Bone marrow (tissue), 2 donors: ENCODE measurements at places on chromosomes 4 and X.

- no peak for DNase-seq
These were observed 68.9 kb downstream of the SH2D1A start for GRCh38 chrX:124415115-124415800.

- no peak for DNase-seq
These were observed 502.9 kb upstream of the SLIT2 start for GRCh38 chr4:19748519-19749479.

DNA sequence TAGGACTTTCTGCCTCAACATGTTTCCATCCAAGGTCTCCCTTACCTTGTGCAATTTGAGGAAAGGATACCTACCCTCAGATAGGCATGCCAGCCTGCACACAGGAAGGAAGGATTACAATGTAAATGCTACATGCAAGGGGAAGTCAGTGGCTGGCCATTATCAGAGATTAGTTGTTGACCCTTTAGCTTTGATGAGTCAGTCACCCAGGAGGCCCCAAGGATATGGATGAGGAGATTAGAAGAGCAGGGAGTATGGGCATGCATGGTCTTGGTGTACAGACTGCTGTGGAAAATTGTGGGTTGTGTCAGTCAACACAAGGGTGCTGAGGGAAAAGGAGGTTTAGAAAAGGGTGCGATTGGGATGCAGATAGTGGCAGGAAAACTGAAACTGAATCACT, 92.0 kb downstream of the GUCY2F start:
- no peak for DNase-seq

DNA sequence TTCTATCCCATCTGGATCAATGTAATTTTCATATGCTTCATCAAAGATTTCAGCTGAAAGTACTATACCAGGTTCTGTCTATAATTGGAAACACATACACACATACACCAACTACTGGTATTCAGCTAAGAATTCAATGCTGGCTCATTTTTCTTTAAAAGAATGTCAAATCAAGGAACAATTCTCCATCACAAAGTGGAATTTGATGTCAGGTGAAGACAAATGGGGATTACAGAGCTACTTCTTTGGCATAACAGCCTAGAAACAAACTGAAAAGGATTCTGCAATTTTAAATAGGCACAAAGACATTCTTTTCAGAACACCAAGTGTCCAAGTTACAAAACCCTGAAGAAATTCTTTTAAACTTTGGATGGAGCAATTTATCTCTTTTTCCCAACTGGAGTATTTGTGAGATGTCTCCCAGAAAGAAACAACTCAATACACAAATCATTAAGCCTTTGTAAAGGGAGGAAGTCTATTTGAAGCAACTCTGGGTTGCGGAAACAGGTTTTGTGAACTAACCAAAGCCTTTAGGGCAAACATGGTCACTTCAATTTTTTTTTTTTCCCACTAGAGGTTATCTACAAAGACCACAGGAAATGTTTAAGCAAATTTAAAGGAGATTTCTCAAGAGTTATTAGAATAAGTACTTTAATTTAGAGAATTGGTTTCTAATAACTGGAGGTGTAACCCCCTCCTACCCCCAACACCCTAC, 1.9 kb upstream of the FAM9C start:
- DNase-seq: no peak

- DNase-seq: no peak
These were observed 10.3 kb upstream of the VSIG4 start for GRCh38 chrX:66050140-66050569.

DNA sequence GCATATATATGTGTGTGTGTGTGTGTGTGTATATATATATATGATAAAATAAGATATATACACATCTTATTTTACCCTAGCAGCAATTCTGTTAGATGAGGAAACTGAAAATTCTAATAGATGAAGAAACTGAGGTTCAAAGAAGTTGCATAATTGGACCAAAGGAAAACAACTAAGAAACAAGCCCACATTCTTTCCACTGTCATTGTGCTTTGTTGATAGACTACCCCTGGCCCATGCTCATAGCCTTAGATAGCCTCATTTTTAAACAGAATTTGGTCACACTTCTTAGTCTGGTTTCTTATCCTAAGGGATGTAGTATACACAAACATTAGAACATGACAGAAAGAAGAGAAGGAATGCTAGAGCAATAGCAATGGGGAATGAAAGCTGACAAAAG, 138.8 kb downstream of the NDST3 start:
- no peak for DNase-seq

DNA sequence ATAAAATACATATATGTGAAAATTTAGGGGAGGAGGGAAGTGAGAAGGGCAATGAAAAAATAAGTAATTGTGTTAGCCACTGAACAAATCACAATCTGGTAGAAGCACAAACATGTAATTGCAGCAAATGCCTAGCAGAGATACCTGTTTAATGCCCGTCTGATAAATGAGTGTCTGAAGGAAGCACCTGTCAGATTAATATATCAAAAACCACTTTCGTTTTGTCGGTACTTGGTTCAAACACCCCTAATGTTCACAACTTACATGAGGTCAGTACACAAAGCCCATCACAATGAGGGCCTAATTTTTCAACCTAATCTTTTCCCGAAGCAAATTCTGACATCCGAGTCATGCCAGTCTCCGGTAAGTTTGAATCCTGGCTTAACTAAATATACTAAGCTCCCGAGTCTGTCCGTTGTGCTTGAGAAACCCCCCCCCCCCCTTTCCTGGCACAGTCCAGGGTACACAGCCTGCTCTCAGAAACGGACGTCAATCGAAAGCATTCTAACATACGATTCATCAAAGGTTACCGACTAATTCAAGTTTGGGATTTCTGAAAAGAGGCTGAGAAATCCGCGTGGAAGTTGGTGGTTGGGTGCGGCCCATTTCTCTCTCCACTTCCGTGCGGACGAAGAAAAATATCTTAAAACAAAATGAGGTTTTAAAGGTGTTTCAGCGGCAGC, 758 bp downstream of the SDAD1 start:
- DNase-seq: no peak

- DNase-seq: no peak
These were observed 26.9 kb downstream of the UTP14A start for GRCh38 chrX:129932821-129933321.

DNA sequence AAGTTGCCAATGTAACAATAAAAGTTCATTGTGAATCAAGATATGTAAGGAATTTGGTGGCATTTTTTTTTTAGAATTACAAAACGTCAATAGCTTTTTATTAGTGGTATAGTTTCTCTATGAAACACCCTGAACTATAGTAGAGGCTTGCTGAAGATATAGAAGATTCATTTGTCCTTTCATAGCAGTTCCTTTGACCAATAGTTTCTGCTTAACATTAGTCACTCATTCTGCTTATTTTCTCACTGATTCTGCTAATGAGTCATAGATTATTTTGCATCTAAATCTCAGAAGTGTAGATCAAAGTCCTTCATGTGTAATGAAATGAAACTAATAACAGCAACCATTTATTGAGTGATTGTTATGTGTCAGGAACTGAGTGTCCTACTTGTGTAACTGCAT, 205.0 kb upstream of the TET2 start:
- DNase-seq: no peak

DNA sequence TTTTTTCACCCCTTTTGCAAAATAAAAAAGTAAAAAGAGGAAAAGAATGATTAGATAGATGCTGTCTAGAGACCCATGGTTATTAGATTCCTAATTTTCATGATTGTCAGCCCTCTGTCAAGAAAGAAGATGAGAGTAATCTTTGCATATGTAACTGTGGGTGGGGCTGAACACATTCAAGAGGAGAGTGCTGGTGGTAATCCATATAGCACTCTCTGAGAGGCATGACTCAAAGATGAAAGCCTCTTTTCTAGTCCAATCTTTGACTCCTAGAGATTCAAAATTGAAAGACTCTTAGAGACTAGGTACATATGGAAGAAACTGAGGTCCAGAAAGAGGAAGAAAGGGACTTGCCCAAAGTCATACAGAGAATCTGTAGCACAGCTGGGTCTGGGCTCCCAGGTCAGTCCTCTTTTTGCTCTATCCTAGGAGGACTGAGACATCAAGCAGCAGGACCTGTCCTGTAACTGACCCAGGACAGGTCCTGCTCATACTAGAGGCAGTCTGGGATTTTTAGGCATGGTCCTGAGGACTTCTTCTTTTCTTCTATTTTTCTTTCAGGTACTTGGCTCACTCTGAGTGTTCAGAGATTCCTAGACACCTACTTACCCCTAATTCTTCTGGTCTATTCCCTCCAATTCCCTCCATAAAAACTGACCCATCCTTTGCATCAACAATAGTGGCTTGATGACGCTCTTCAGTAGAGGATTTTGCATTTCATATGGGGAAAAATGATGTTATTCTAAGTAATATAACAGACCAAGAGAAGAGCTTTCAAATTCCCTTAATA, 23.8 kb downstream of the VSIG4 start:
- peak; percentile 35 for DNase-seq

- DNase-seq: no peak
These were observed 40.9 kb downstream of the JADE3 start for GRCh38 chrX:46953137-46953527.

GRCh38 chr4:18138076-18138665, 116.6 kb upstream of the LCORL start:
- no peak for DNase-seq

DNA sequence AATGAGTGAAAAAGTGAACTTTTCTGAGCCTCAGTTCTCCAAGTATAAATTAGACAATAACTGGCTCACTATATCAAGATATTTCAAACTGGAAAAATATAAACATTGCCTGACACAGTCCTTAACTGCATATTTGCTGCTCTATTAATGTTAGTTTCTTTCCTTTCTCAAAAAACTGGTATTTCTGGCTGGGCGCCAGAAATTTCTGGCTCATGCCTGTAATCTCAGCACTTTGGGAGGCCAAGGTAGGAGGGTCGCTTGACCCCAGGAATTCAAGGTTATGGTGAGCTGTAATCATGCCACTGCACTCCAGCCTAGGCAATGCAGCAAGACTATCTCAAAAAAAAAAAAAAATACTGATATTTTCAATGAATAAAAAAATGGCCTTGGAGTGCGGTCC, 227.0 kb downstream of the MAGEB17 start:
- no peak for DNase-seq

- no peak for DNase-seq
These were observed 112.0 kb downstream of the C4orf51 start for GRCh38 chr4:145791988-145792387.

DNA sequence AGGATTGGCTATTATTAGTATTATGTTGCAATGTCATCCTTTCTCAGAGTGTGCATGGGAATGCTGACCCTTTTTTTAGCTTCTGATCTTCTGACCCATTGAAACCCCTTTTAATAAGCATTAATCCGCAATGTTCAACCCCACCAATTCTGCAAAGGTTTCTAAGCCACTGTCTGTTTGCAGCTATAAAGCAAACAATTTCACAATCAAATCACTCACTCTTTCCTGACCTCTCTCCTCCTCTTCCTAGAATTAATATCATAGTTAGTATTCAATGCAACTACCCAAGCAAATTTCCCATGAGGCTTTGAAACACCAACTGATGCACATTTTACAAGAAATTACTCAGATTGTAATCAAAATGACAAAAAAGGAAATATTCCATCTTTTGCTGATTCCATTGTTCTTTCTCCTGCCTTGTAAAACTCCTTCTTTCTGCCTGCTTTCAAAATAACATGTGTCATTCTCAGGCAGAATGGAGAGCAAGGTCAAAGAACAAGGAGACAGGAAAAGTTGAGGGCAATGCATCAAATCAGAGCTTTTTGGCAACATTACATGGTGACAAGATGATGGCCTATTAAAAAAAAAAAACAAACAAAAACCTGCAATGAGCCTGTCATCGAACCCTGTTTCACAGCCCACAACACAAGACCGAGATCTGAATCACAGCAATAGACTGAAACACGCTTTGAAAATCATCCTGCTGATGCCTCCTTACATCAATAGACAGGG, 253.2 kb upstream of the AR start:
- DNase-seq: no peak

DNA sequence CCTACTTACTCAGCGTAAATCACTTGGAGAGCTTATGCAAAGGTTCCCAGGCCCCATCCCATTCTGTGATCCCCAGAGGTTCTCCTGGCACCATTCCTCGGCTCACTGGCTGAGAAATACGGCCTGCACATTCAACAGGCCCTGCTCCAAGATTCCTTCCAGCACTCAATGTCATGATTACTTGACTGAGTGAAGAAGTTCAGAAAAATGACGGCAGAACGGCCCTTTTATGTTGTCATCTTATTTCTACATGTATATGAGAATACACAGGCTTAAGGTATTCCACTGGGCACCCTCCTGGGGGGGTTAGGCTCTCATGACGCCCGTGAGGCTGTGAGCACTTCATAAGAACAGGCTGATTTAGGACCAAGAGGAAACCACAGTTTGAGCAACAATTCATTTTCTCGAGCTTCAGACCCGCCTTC, 190.6 kb downstream of the NSUN7 start:
- DNase-seq: no peak

GRCh38 chr4:89221167-89221867, 86.3 kb downstream of the GPRIN3 start:
- DNase-seq: no peak

DNA sequence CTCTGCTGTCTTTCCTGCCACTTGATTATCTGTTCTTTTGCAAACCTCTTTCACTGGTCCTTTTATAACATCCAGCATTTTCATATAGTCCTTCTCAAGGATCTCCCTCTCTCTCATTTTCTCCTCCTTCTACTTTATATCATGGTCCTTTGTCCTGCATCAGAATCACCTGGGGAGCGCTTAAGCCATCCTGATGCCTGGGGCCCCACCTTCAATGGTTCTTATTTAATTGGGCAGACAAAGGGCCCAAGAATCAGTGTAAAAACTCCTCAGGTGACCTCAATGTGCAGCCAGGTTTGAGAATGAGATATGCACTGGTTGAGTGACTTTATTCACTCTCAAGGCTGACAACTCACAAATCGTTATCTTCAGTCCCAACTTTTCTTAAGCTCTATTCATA, 283.9 kb downstream of the UNC5C start:
- DNase-seq: no peak

DNA sequence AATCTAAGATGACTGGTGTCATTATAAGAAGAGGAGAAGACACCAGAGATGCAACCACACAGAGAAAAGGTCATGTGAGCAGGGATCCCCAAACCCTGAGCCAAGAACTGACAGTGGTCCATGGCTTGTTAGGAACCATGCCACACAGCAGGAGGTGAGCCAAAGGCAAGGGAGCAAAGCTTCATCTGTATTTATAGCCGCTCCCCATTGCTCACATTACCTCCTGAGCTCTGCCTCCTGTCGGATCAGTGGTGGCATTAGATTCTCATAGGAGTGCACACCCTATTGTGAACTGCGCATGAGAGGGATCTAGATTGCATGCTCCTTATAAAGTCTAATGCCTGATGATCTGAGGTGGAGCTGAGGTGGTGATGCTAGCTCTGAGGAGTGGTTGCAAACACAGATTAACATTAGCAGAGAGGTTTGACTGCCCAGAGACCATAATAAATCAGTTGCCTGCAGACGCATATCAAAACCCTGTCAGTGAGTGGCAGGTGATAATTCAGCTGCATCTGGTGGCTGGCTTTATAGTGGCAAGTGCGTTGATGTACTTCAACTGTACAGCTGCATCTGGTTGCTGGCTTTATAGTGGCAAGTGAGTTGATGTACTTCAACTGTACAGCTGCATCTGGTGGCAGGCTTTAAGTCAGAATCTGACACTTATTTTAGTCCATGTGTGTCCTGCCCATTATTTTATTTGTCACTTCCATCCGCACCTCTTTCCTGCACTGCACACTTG, 19.8 kb upstream of the CXCL2 start:
- DNase-seq: no peak

GRCh38 chr4:94533405-94534223, 81.9 kb downstream of the PDLIM5 start:
- DNase-seq: no peak

- DNase-seq: no peak
These were observed 74.6 kb downstream of the ACOX3 start for GRCh38 chr4:8365951-8366350.
